Sigmoid colon (tissue), 7 donors: ENCODE measurements at places on chromosomes 13 and 19. TPM values are rescaled to one million over a fixed set of nuclear protein-coding genes. Genes with fewer than 3 reads are reported as not detected.

DNA sequence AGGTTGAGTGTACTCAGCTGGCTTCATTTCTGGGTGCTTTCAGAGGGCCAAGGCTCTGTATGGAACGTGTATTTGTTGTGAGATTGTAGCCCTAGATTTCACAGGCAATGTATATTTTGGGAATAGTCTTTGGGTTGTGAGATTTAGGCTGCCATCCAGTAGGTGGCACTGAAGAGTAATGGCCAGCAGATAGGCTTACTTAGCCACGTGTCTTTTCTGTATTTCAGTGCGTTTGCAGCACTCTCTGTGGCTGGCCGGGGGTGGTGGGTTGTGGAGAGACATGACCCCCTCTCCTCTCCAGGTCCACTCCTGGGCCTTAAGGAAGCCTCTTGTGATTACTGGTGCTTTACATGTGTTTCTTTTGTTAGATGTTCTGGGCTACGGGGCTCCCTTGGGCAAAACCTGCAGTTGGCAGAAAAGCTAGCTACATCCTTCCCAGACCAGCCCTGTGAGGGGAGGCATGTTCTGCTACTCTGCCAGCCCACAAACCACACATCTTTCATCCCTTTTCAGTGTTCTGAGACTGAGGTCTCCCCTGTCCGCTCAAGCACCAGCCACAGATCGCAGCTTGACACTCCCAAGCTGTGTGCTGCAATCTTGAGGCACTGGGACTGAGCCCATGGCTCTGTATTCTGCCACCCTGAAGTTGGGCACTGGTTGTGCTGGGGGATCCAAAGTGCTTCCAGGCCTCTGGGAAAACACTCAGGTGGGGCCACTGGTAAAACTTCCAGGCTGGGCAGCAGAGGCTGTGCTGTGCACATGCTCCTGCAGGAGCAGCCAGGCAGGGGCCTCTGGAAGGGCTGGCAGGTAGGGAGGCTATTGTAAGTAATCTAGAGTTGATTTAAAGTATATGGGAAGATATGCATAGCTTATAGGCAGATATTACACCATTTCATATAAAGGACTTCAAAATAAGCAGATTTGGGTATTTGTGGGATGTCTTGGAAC lies 1096.8 kb upstream of the PCDH20 start:
- DNase-seq, result no peak

- peak; percentile 90 for DNase-seq
Measured at GRCh38 chr19:11963566-11964355, 1.1 kb upstream of the ZNF763 start.

- no peak for DNase-seq
Measured at GRCh38 chr13:98233127-98233526, 56.1 kb upstream of the RNF113B start.

DNA sequence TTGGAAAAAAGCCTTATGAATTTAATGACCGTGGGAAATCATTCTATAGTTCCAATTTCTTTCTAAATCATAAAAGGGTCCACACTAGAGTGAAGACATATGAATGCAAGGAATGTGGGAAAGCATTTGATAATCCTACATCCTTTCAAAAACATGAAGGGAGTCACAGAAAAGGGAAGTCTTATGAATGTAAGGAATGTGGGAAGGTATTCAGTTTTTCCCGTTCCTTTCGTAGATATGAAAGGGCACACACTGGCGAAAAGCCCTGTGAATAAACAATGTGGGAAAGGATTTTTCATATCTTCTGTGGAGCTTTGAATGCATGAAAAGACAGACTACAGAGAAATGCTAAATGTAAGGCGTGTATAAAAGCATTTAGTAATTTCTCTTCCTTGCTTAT lies 27.0 kb downstream of the ZNF20 start:
- DNase-seq, result no peak

DNA sequence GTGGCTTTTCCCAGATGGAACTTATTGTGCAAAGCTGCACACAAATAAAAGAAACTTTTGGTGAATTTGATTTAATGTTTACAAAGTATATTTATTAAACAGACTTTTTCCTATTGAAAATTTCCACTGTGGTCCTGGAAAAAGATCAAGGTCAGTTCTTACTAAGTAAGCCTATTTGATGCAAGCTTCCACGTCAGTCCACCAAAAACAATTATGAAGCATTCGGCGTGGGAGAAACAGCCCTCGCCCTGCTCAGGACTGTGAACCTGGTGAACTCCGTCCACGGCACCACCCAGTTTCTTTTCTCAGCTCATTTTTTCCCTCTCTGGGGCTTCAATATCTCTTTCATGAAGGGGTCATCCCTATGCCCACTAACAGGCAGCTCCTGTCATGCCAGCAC lies 149.8 kb downstream of the EFNB2 start:
- DNase-seq, result no peak

DNA sequence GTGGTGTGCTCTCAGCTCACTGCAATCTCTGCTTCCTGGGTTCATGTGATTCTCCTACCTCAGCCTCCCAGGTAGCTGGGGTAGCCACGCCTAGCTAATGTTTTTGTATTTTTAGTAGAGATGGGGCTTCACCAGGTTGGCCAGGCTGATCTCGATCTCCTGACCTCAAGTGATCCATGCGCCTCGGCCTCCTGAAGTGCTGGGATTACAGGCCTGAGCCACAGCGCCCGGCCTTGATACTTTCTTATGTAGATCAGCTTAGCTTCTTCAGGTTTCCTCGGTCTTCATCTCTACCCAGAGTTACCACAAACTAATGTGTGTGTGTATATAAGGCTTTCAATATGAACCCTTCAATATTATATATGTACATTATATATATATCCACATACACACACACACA lies 9.9 kb upstream of the CCDC61 start:
- no peak for DNase-seq

DNA sequence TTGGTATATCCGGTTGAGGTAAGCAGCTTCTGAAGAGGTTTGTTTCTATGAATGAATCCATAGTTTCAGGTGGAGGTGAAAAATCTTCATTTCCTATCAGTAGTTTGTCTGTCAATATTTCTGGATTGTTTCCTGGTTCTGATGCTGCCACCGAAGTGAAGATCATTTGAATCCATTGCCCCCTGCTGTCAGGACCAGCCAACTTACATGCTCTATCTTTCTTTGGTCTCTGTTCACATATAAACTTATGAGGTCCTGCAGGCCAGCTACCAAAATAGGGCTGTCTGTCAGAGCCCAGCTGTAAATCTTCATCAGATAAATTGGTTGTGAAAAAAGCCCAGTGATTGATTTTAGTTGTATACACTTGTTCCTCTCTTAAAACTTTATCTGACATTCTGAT lies 15.2 kb upstream of the N4BP2L1 start:
- no peak for DNase-seq

DNA sequence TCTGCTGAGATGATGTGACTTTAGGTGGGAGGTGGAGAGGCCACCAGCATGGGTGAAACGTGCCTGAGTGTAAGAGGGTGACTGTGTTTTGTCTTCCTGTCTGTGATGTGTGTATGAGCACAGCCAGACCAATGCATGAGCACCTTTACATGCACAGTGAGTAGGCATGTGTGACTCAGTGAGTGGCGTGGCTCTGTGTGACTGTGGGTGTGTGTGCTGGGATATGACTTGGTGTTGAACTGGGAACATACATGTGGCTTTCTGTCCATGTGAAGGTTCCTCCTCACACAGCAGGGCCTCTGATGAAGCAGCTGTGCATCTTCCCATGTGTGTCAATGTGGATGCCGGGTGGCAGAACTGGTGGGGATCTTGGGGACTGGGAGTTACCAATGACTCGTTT lies 19.9 kb upstream of the LGALS13 start:
- no peak for DNase-seq

DNA sequence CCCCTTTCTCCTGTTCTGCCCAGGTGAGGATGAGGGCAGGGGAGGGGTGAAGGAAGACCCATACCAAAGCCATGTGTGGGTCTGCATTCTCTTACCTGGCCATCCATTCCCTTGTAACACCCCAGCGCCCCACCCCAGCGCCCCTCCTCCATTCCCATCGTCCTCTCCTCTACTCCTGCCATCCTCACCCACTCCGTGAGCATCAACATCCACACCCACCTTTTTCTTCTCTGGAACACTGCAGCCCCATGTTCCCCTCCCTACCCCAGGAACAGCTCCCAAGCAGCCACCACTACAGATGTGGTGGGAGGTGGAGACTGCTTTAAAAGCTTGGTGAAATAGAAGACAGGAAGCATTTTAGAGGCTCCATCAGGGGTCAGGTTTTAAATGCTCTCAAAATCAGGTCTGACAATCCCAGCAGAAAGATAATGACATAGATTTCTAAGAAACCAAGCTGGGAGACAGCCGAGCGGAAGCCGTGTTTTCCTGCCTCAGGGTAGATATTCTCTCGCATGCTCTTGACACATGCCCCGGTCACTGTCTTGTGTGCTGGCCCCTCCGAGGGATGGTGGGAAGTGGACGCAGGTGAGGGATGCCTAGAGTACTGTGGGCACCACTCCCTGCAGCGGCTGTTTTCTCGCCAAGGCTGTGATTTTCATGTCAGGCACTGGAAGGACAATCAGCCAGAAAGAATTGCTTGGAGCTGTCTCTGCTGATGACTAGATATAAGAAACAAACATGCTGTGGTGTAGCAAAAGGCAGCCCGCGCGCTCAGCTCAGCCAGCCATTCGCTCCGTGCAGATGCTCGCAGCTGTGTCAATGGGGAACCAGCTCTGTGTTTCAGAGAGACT lies 9.8 kb downstream of the MEDAG start:
- no peak for DNase-seq

- DNase-seq, result no peak
Measured at GRCh38 chr13:43289470-43290255, 266.3 kb downstream of the DNAJC15 start.

DNA sequence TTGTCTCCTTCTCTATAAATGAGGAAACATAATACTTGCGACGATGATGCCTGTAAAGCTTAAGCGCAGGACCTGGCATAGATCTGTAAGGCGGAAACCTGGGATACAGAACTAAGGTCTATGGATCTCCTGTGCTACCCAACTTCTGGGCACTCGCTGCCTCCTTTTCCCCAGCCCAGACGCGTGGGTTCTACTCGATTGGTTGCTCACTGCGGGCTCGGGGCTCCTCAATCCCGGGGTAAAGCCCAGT lies 615 bp upstream of the PSMC4 start:
- DNase-seq, result no peak

DNA sequence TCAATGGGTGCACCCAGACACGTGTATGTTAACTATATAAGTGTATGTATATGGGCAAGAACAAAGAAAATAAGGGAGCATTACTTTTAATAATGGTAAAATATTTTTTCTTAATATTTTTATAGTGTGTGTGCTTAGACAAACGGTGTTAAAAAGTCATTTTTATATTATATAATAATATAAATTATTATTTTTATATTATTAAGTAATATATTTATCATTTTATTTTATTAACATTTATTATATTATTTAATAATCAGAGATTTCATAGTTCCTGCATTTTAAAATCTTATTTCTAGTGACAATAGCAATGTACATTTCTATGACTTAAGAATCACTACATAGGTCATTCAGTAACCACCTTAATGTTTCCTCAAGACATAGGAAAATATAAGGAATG lies 184.4 kb downstream of the SLITRK5 start:
- no peak for DNase-seq

DNA sequence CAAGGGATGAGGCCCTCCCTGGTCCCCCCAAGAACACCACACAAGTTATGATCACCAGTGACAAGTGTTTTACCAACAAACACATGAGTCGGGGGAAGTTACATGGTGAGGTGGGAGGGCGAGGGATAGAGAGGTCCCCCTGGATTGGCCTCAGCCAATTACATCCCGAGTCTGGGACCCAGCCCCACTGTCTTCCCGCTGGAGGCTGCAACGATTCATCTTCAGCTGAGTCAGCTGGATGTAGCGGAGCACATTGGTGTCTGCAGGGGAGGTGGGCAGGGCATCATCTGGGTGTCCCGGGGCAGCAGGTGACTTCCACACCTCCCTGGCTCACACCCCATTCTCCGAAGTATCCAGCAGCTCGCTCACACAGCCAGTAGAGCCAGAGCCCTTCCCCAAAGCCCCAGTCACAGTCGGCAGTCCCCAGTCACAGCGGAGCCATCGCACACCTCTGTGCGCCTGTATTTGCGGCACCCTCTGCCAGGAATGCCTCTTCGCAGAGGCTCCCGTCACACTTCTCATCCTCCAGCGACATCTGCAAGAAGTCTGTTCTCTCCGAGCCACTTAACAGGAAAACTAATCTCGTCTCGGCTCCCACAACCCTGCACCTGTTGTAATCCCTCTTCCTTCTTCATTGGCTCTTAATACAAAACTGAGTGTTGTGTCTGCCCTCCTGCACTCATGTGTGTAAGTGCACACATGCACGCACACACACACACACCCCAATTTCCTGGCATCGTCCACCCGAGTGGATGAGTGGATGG lies 2.0 kb downstream of the TTC9B start:
- no peak for DNase-seq

- DNase-seq, result no peak
Measured at GRCh38 chr19:10889880-10890279, 18.5 kb downstream of the CARM1 start.

DNA sequence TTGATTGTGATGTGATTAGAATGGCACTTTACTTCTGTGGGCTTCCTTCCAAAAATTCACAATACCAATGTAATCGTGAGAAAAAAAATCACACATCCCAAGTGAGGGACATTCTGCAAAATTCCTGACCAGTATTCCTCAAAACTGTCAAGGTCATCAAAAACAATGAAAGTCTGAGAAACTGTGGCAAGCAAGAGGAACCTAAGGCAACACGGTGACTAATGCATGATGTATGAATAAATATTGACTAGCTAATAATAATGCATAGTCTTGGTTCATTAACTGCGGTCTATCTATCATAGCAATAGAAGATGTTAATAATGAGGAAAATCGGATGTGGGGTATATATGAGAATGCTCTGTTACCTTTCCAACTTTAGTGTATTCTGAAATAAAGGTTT lies 159.0 kb downstream of the RFC3 start:
- DNase-seq, result no peak

GRCh38 chr19:43372462-43372861 lies 19.0 kb downstream of the CD177 start:
- DNase-seq, result no peak

- DNase-seq, result no peak
Measured at GRCh38 chr19:9641810-9642209, 20.8 kb upstream of the ZNF561 start.

ZNF525 gene
- 7.5 TPM for total RNA-seq

PLIN5 gene
- total RNA-seq, result 2.5 TPM

SIX5 gene
- total RNA-seq, result 20.7 TPM

SUGT1 gene
- 34.6 TPM for total RNA-seq

ACER1 gene
- not detected for total RNA-seq

NCR1 gene
- total RNA-seq, result not detected
